Activated naive CD8-positive, alpha-beta T cell treated with anti-CD3 and anti-CD28 coated beads, Interleukin-2, amount 10 ng/mL, durations not matched to agents 7 days and 5 days (primary cell): ENCODE measurements at places on chromosomes 5 and 9. TPM values are rescaled to one million over a fixed set of nuclear protein-coding genes. Genes with fewer than 3 reads are reported as not detected.

- DNase-seq, result no peak
Measured at GRCh38 chr5:145774442-145774841, 60.7 kb downstream of the PRELID2 start.

- DNase-seq, result no peak
Measured at GRCh38 chr5:112275671-112276070, 143.4 kb downstream of the EPB41L4A start.

DNA sequence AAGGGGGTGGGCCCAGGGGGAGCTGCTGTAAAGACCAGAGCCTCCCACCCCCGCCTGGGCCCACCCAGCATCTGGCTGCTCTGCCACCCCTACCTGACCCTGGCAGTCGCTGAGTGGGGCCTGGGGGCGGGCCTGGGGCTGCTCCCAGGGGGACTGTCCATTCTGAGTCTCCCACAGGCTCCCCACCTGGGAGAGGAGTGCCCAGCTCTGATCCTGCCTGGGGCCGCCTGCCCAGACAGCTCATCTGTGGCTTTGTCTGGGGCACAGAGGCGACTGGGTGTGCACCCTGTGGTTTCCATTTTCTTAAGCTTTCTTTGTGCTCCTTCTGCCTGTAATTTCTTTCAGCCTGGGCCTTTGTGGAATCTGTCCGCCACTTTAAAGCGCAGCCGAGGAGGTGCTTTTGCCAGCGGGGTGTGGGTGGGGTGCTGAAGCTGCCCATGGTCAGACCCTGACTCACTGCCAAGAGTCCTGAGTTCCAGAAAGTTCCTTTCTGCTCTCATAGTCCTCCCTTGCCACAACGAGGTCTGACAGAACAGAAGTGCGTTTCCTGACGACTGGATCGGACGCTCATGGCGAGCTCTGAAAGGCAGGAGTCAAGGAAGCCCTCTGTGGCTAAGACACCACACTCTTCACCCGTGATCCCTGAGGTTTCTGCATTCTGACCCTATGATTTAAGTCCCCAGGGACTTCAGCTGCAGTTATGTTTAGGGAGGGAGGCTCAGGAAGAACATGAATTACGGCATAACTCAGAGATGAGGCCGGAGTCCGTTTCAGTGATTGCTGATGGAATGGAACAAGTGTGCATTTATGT is 225.0 kb downstream of the FANCC start:
- DNase-seq, result no peak

DNA sequence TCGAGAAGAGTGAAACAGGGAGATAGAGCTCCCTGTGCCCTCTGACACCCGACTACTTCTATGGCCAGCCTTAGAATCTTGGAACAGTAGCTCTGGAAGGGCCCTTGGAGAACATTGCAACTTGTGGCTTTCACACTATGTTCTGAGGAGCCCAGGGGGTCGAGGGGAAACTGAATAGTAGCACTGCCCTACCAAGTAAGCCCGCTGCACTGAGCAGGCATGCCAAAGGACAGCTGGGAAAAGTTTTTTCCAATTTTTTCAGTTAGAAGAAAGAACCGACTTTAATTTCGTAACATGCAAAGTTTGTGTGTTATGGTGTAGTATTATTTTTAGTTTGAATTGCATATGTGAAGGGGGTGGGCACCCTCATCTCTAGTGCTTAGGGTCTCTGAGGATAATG is 10.9 kb downstream of the SMIM3 start:
- DNase-seq, result no peak

GRCh38 chr9:113955076-113955752 is 79.1 kb downstream of the ZNF618 start:
- DNase-seq, result no peak

QRFP gene
- not detected for total RNA-seq

GLRA1 gene
- total RNA-seq, result not detected

DNA sequence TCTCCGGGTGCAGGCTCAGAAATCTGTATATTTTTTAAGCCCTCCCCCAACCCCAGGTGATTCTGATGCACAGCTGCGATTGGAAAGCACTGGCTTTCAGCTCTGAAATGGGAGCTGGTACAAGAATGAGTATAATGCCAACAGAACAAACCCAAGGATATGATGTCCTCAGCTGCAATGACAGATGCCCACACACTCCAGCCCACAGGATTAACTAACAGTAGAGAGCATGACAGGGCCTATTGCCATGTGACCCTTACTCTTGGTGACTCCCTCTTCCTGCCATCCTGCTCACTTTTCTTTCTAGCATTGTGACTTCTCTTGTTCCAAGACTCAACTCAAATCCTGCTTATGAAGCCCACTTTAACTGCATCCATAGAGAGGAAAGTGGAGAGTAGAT is 174.5 kb downstream of the FGF18 start:
- no peak for DNase-seq

DNA sequence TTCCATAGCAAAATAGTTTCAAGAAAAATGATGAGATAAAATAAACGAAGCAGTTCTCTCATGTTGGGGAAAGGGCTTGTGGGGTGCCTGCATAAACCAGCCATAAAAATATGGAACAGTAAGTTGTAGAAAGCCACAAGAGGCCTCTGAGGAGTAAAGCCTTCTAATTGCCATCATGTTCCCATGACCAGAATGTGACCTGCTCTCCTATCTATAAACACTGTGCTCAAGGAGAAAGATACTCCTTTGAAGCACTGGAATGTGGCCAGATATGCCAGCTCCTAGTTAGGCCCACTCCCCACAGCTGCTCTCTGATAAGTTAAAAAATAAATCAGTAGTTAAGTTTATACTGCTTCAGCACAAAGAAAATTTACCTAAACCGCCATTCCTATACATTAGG is 65.8 kb downstream of the SETX start:
- no peak for DNase-seq

DNA sequence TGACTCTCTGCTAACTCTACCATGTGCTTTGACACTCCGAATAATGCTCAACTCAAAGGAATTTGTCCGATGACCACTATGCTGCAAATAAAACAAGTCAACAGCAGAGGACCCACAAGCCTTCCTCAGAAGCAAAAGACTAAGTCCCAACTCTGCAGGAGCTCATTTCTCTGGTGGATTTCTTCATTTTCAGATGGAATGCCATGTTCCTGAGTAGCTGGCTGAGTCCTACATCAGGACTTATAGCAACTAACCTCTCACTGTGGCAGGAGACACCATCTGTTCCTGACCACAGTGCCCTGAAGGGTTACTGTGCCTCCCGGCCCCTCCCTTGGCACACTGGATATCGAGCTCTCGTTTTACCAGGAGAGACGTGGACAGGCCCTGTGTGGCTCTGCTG is 20.8 kb downstream of the LHFPL2 start:
- DNase-seq, result no peak

DNA sequence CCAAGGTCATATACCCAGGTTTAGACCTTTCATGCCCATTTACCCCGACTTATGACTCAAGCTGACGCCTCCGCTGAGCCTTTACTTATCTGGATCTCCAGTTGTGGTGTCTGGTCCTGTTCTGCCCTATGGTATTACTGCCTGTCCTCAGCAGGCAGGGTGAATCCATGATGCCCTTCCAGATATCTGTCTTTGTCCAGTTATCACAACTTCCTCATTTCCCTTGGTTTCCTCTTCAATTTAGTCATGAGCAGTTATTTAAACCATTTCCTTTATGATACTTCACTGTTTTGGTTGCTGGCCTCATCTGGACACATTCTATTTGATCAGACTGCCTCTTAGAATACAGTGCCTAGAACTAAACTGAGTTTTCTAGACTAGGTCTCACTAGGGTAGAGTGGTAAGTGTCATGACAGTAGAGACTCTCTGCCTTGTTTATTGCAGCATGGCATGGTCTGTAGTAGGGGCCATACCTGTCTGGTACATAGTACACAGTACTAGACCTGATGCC is 93.3 kb downstream of the MELK start:
- DNase-seq, result no peak

GRCh38 chr5:158952248-158952545 is 147.5 kb downstream of the EBF1 start:
- DNase-seq, result no peak

RASEF gene
- not detected for total RNA-seq

GRCh38 chr5:149816661-149817060 is 86.6 kb downstream of the PPARGC1B start:
- DNase-seq, result no peak

DNA sequence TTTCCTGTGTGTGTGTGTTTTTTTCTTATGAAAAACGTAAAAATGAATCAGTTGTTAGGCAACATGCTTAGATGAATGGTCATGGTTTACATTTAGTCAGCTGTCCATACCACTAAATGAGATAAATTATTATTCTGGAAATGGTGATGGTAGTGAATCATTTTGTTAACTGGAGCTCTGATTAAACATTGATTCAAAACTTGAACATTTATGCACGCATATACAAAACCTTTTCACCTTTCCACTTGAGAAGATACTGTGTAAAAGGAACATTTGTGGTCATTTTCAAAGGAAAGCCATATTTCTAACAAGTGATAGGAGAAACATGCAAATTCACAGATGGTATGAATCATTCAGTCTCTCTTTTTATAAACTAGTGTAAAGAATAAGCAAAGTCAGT is 162.0 kb downstream of the SLC25A46 start:
- no peak for DNase-seq

GRCh38 chr9:19085295-19085694 is 17.4 kb downstream of the HAUS6 start:
- DNase-seq, result no peak

DNA sequence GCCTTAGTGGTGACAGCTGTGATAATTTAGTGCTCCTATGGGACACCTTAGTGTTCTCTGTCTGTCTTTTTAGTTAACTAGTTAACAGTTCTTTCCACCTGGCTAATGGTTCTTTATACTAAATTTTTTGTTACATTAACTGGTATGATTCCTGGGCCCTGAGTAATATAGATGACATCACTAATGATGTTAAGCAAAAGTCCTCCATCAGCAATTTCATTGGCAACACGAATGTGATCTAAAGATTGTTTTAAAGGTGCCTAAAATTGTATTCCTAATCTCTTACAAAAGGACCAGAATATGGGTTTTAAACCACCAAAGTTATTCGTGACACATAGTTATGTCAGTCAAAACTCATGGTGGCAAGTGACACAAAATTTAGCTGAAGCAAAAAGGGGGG is 235.3 kb downstream of the TENT4A start:
- no peak for DNase-seq

ARHGEF39 gene
- 13.1 TPM for total RNA-seq

DNA sequence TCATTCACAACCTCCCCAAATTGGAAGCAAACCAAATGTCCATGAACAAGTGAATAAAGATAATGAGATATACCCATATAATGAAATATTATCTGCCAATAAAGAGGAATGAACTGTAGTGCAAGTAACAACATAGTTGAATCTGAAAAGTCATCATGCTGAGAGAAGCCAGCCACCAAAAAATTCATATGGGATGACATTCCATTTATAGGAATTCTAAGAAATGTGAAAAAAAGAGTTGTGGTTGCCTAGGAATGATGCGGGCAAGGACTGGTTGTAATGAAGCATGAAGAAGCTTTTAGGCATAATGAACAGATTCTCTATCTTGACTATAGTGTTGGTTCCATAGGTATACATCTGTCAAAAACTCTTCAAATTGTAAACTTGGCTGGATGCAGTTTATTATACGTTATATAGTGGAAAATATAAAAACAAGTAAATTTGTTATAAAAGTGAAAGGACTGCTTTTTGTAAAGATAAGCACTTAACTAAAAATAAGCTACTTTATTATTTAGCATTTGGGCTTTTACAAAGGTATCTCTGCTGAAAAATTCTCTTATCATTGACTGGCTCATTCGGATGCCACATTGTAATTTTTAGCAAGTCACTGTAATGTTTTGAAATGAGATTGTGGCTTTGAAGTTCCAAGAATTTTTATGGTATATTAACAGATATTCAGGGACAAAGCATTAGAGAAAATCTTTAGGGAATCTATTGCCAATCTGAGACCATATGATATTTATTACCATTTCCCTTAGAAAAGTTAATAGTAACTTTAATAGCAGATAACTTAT is 21.2 kb upstream of the TTC23L start:
- no peak for DNase-seq

- no peak for DNase-seq
Measured at GRCh38 chr5:35089334-35090314, 41.9 kb upstream of the AGXT2 start.

DNA sequence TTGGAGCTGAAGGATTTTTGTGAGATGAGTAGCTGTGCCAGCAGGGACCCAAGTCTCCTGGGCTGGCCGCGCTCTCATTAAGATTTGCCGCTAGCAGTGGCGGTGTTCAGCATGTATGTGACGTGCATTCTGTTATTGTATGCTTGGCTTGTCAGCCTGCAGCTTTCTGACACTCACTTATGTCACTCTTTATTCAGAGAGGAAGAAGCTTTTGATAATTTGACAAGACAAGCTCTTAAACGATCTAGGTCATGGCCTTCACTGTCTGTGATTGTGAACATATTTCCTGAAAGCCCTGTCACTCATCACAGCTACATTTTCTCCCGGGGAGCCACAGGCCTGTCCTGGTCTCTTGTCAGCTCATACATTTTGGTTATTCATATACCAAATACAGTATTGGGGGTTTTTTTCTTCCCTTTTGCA is 98.2 kb upstream of the GRHPR start:
- no peak for DNase-seq

BRD8 gene
- 75.5 TPM for total RNA-seq

ZNF883 gene
- total RNA-seq, result 1.5 TPM

DNA sequence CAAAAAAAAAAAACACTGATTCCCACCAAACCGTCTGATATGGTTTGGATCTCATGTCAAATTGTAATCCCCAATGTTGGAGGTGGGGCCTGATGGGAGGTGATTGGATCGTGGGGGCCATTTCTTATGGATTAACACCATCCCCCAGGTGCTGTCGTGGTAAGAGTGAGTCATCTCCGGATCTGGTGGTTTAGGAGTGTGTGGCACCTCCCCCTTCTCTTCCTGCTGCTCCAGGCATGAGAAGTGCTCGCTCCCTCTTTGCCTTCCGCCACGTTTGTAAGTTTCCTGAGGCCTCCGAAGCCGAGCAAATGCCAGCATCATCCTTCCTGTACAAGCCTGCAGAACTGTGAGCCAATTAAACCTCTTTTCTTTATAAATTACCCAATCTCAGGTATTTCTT is 45.2 kb downstream of the HSD17B3 start:
- DNase-seq, result no peak

JAKMIP2 gene
- total RNA-seq, result 4.9 TPM

DNA sequence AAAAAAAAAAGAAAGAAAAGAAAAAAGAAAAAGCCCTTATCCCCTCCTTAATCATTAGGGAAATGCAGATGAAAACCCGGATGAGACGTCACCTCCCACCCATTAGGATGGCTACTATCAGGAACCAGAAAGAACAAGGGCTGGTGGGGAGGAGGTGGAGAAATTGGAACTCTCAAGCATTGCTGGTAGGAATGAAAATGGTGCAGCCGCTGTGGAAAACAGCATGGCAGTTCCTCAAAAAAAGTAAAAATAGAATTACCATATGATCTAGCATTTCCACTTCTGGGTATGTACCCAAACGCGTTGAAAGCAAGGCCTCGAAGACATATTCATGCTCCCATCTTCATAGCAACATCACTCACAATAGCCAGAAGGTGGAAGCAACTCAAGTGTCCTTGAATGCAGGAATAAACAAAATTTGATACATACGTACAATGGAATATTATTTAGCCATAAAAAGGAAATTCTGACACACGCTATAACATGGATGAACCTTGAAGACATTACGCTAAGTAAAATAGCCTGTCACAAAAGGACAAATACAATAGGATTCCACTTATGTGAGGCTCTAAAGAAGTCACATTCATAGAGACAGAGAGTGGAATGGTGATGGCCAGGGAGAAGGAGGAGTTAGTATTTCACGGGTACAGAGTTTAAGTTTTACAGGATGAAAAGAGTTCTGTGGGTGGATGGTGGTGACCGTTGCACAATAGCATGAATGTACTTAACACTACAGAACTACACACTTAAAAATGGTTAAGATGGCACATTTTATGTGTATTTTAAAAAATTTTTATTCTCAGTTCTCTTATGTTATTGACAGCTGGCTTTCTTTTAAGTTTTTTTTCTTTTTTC is 166.8 kb upstream of the IER5L start:
- DNase-seq, result no peak
